NCI-H526 treated with DMSO at 0.1 percent for 48 hours (cell line): ENCODE measurements at places on chromosomes 6 and 20.

GRCh38 chr6:166488701-166489100, 97.8 kb downstream of the RAMACL start:
- no peak for DNase-seq

DNA sequence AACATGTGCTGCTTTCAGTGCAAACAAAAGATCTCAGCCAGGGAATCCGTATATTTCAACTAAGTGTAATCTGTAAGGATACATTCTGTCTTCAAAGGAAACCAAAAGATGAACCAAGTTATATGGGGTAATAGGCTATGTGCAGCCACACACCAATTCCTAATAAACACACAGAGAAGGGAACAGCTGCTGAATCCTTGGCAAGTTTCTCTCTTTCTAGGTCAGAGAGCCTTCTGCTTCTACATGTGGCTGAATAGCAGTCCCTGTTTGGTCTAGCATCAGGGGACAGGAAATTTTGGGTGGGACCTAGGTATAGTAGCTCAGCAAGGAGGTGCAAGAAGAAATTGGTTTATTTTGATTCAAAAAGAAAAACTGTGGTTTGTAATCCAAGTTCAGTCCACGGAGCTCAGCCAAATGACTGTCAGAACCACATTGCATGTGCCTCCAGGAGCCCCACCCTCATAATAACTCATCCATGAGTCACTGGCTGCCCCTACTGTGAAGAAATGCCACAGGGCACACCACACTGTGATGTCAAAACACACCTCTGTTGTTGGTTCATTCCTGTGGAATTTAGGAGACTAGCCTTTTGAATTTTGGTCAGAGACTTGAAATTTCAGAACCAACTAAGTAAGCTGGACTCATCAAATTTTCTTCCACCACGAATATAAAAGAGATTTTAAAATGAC, 21.1 kb downstream of the SPTLC3 start:
- DNase-seq = no peak

DNA sequence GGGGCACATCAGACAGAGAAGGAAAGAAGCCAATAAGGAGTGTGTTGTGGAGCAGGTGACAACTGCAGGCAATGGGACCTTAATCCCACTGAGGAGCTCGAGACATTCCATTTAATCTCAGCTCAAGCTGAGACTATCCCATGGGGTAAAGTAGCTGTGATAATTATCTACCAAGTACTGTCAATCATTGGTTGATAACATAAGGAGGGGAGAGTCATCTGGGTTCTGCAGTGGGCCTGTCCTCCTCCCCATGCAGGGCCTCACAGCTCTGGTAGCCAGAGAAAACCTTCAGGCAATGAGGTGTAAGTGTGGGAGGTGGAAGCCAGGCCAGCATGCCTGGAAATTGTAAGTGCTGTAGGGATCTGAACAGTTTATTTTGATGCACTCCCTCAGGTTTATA, 375.0 kb upstream of the ARID1B start:
- DNase-seq = no peak

- no peak for DNase-seq
Measured at GRCh38 chr6:158752613-158753012, 66.6 kb downstream of the EZR start.

DNA sequence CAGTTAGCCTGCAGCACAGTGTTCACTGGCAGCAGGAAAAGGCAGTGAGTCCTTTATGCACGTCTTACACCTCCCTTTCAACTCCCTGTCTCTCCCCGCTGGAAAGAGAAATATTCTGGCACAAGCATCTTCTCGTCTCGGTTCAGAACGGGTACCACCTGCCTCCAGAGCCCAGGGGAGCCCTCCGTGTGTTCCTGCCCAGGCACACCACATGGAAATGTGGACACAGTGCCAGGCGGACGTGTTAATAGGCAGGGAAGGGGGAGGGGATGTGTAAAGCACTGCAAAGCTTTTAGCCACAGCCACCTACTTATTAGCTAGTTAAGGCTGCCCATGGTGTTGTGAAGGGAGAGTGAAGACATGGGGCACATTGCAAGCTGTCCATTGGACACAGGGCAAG, 219.7 kb downstream of the FARS2 start:
- DNase-seq = no peak

DNA sequence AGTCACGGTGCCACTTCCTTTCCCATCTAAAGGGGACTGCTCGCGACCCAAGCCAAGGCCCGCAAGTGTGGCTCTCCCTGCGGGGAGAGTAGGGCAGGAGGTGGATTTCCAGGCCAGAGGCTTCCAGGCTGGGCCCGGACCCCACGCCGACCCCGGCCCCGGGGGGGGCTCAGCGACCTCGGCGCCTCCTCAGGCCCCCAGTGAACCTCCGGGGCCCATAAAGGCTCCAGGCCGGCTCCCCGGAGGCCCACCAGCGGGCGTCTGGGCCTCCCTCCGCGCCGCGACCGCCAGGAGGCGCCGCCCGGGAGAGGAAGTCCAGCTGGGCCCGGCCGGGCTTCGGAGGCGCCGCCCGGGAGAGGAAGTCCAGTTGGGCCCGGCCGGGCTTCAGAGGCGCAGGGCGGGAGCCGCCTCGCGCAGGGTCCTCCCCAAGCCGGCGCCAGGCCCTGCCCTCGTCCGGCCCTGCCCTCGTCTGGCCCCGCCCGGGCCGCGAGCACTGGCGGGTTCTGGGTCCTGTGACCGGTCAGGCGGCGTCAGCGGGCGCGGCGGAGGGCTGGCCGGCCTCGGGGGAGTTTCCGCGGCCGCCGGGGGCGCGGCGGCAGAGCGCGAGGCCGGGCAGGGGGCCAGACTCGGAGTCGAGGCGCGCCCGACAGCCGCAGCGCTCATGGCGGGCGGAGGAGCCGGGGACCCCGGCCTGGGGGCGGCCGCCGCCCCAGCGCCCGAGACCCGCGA, at the start of gene RAB32:
Gene RAB32, plus strand, starts transcription at position 623 of the 729 bp plus-strand sequence. Its CDS starts 39 bp downstream, at position 662.
- no peak for DNase-seq

GRCh38 chr20:278181-278580, 12.4 kb downstream of the C20orf96 start:
- no peak for DNase-seq

DNA sequence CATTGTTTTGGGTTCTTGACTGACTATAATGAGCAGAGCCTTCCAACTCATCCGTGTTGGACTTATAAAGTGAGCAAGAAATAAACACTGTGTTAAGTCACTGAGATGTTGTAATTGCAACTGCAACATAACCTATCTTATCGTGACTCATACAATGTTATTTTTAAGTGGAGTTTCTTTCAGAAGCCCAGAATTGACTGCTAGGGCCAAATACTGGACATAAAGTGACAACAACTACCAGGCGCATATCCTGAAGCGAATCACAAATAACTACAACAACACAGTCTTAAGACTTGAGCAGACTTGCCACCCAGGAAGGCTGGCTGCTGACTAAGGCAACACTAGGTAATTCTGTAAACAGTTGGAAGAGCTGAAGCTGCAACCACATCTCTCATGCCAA, 326.6 kb downstream of the COL12A1 start:
- no peak for DNase-seq

GRCh38 chr20:9609887-9610502, 95.6 kb downstream of the LAMP5 start:
- DNase-seq = peak; percentile 68

DNA sequence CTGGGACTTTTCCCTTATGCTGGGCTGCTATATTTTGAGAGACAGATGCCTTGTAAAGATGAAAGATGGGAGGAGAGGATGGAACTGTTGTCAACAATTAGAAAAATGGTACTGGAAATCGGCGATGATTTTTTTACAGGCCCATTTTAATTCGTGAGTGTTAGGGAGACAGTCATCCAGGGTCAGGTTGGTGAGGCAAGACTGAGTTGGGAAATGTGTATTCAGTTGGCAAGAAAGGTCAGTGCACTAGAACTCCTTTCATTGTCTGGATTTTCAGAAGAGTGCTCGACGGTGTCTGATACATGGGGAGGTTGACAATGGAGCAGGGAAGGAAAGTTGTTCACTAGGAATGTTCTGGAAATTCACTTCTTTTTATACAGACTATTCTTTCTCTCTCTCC, 394.4 kb downstream of the QKI start:
- DNase-seq = no peak

DNA sequence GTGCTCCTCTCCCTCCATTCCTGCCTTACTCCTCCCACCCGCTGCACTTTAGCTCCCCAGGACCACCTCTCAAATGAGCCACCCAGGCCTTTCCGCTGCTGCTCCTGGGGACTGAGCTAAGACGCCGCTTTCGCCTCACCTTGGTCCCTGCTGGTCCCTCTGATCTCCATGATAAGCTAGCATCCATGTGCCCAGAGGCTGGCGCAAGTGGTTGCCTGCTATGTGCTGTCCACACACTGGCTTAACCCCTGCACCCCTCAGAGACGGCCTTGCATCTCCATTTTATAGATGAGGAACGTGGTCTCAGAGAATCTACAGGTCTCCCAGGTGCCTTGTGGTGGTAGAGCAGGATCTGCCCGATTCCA, 160.1 kb upstream of the PMEPA1 start:
- DNase-seq = no peak

DNA sequence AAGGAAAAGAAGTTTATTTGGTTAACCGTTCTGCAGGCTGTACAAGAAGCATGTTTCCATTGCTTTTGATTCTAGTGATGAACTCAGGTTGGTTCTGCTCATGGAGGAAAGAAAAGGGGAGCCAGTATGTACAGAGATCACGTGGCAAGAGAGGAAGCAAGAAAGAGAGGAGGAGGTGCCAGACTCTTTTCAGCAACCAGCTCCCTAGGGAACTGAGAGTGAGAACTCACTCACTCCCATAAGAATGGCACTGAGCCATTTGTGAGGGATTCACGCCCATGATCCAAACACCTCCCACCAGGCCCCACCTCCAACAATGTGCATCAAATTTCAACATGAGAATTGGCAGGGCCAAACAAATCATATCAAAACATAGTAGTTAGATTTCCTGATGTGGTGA, 649.1 kb downstream of the EPM2A start:
- no peak for DNase-seq

DNA sequence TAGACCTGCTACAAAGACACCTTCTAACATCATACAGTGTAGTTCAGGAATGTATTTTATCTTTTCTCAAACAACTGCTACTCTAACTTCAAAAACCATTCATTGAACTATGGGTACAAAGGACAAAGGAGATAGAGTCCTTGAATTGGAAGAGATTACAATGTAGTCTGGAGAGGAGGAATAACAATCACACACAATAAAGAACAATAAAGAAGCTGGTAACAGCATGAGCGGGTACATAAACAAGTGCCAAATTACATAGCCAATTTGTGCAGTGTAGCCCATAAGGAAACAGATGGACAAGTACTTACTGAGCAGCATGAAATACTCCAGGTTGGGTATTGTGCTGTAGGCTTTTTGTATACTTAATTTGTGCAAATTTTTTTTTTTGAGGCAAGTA, 44.3 kb downstream of the OSTM1 start:
- DNase-seq = no peak

DNA sequence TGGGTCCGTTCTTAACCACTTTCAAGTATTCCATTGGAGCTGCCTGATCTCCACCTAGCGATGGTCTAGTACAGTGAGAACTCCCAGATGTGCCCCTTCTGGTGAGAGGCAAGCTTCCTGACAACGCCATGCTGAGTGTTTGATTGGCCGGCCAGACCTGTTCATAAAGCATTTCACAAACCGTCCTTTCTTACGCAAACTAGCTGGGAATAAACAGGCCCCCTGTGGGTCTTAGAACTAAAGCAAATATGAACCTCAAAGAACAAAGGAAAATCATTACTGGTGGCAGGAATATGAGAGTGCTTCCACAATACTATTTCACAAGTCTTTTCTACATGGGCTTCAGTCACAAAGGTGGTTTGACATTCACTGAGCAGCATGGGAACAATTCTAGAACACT, 15.6 kb upstream of the GCNT2 start:
- DNase-seq = no peak

DNA sequence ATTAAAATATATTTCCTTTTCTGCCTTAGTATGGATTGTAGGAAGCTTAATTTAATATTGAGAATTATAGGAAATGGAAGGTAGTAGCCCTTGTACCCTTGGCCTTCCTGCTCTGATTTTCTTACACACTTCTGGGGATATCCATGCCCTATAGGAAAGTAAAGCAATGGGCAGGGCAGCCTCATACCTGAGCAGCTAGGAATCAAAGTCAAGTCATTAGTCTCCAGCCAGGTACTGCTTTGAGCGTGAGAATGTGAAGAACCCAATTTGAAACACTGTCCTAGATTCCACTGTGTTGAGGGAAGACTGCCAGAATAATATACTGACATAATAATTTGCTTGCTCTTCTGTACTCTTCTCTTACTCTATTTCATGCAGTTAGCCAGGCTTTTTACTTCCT, 51.0 kb upstream of the L3MBTL3 start:
- no peak for DNase-seq

- no peak for DNase-seq
Measured at GRCh38 chr6:136563386-136564152, 13.3 kb upstream of the MAP7 start.

DNA sequence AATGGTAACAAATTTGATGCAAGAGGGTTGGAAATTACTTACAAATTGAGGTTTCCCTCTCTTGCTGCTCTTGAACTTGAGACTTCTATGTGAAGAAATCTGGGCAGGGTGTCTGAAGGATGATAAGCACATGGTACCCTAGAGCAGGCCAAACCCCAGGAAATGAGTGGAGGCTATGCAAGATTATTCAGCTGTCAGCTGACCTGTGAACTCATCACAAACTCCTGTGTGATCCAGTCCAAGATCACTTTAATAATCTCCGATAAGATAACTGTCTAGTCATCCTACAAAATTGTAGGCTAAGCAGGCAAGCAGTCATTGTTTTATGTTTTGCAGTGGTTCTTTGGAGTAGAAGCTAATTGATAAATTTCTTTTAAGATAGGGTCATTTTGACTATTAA, 213.1 kb downstream of the BTBD3 start:
- no peak for DNase-seq

DNA sequence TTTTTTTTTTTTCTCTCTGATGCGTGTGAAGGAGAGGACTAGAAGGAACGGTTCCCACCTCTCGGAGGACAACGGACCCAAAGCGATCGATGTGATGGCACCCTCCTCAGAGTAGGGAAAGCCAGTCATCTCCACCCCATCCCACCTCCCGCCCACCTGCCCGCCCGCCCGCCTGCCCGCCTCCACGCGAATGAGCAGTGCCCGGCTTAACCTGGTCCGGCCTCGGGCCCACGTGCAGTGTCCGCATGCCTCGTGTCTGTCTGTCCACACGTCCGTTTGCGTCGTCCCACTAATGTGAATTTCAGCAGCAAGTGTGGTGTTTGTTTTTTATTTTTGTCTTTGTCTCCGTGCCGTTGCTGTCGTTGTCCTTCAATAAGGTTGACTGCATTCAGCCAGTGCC, 42.1 kb upstream of the MYL9 start:
- no peak for DNase-seq

- DNase-seq = peak; percentile 77
Measured at GRCh38 chr6:2999618-3000557, at the start of gene NQO2. TSS of gene NQO2 (plus strand) at chr6:2999894. CDS start at chr6:3006553, 6,659 bp downstream.

GRCh38 chr6:57134954-57135353, 37.2 kb upstream of the BAG2 start:
- DNase-seq = no peak

DNA sequence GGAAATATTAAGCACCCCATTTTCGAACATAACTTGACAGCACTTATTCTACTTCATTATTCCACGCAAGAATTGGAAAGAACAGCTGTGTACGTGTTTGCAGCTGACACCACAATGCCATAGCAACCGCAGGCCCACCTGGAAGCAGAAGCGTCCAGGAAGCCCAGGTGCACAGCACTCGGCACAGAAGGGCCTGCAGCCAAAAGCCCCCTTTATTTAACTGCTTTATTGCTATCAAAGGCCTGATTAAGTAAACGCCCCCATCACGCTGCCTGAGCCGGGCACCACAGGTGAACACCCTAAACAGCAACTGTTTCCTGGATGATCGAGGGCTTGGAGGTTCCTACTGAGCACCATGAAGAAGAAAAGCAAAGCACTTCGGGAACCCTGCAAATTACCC, 6.3 kb downstream of the TAF4 start:
- no peak for DNase-seq

- DNase-seq = no peak
Measured at GRCh38 chr6:108528878-108529277, 31.8 kb upstream of the FOXO3 start.
